ENCODE measurements at places on chromosomes 12 and 14.

GRCh38 chr12:94033101-94033500, 115.3 kb upstream of the PLXNC1 start:
- DNase-seq, result no peak

DNA sequence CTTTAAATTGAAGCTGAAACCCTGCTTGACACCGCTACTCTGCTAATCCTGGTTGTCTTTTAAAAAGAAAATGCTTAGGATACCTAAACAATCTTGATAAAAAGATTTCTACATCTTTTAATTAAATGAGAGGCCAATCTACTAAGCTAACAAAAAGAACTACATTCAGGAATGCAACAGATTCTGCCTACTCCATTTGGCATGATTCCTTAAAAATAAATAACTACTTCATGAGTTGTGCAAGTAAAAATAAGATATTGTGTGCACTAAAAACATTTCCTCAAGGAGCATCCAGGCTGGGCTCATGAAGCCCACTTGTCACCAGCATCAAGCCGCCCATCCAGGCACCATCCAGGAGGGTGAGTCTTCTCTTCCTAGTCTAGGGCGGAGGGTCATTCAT, 197.5 kb downstream of the PAX9 start:
- no peak for DNase-seq

GRCh38 chr12:5391653-5392052, 40.3 kb upstream of the NTF3 start:
- no peak for DNase-seq

GRCh38 chr12:13749389-13749788, 232.0 kb downstream of the GRIN2B start:
- DNase-seq, result no peak

DNA sequence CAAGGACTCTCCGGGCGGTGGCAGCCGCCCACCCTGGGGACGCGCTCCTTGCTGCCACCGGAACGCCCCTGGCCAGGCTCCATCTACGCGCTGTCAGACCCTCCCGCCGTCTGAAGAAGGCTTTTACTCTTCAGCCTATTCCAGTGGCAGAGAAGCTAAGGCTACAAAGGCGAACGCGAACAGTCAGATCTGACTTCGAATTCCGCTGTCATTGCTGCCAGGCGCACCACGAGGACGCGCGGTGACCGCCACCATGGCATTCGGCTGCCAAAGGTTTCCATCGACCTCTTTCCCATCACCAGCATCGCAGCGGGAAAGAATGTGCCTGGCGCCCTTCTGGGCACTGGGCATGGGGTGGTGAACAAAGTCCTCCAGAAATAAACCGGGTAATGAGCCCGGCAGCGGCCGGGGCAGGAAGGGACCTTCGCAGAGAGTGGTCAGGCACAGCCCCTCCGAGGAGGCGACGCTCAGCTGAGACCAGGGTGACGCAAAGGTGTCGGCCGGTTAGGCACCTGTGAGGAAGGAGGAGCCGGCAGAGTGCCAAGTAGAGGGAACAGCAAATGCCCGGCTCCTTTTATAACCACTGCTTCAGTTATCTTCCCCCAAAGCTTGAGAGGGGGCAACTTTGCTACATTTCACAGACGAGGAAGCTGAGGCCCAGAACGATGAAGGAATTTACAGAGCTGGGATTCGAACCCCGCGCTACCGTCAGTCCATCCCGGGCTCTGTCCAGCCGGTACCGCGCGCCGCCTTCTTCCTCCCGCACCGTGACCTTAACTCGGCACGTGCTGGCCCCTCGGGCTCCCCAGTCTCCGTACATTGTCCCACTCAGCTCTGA, 1.9 kb upstream of the RFX4 start:
- DNase-seq, result no peak

DNA sequence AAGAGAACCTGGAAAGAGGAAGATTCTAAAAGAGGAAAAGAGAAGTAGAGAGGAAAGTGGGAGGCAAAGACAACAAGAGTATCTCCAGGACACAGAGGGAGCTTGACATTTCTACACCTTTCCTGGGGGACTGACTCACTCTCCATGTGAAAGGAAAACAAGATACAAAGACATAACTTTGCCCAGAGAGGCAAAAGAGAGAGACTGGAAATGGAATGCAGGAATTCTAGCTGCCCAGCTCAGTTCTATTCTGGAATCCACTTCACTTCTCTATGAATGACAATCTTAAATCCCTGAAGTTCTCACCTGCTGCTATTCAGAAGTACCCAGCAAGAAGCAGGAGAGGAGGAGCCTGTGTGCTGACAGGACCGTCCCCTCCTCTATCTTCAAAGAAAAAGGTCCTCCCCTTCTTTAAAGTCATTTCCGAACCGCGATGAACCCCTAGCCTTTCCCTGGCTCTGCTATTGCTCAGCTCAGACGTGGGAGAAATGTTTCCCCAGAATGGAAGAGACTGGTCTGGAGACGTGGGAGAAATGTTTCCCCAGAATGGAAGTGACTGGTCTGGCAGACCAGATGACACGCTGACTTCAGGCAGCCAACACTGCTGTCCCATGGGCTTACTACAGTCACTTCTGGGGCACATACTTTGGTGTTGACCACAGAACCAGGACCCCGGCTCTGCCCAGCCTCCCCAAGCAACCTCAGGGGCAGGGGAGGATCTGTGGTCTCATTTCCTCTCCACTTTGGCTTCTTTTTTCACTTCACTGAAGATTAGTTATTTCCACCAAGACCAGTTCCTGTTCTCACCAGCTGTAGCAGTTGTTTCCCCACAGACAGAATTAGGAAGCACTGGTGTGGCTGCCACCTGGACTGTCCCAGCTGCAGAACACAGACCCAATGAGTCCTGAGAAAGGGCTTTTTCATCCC, 8.3 kb downstream of the FMNL3 start:
- DNase-seq, result peak; percentile 24

DNA sequence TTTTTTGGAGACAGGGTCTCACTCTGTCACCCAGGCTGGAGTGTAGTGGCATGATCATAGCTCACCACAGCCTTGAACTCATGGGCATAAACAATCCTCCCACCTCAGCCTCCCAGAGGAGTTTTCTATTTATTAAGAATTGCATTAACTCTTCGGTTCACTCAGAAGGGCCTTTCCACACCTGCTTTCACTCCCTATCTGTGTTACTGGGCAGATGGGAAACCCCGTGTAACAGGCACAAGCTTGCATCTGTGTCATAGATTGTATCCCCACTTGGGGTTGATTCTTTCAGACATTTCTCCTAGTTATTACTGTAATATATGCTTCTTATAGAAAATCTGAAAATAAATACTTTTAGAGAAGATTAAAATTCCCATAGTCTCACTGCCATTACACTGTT, 38.7 kb downstream of the STX2 start:
- DNase-seq, result no peak

GRCh38 chr12:6605421-6606330, 1.5 kb downstream of the CHD4 start:
- DNase-seq, result peak; percentile 55

DNA sequence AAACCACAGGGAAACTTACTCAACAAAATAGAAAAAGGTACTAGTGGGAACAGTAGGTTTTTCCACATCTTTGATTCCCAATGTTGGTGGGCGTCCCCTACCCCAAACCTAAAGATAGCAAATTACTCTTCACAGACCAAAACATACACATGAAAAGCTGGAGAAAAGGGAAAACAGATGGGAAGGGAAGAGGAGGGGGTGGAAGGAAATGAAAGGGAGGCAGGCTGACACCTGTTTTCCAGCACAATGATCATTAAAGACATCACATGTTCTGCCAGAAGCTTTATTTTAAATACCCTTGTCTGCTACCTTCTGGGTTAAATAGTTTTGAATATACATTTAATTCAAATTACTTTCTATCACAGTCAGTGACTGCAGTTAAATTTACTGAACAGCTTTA, 1617.9 kb upstream of the SEL1L start:
- no peak for DNase-seq

DNA sequence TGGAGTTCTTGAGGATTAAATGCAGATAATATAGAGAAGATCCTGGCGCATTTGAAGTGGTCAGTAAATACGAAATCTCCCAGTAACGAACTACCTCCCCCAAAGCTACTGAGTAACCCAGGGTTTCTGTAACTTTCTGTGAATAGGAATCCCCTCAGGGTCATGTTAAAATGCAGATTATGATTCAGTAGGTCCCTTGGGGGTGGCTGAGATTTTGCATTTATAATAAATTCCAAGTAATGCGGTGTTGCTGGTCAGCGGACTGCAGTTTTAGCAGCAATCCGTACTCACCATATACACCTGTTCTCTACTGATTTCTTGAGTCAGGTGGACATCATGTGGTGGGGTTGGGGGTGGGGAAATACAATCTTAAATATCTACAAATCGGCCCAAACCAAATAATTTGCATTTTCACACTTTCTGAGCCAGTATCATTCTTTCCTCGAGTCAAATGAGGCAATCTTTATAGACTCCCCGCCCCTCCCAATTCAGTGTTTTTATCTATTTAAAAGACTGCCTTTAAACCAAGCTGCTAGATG, 868 bp downstream of the SPATA7 start:
- DNase-seq, result no peak

- no peak for DNase-seq
Observed at GRCh38 chr14:51395361-51395849, 155.4 kb downstream of the TMX1 start.

DNA sequence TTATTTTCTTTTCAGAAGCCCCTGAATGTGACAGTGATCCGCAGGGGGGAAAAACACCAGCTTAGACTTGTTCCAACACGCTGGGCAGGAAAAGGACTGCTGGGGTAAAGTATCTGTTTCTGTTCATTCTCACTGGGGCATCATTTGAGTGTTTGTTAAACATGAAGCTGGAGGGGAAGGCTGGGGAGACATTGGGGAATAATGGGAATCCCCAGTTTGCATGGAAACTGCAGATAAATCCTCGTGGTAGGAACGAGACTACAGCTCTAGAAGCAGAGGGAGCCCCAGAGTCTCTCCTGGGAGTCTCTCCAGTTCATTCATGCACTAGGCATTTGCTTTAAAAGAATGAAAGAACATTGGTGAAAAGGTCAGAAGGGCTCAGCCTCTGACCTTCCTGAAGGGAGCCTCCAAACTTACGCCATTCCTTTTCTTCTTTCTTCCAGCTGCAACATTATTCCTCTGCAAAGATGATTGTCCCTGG, 2.5 kb upstream of the CFAP251 start:
- no peak for DNase-seq

DNA sequence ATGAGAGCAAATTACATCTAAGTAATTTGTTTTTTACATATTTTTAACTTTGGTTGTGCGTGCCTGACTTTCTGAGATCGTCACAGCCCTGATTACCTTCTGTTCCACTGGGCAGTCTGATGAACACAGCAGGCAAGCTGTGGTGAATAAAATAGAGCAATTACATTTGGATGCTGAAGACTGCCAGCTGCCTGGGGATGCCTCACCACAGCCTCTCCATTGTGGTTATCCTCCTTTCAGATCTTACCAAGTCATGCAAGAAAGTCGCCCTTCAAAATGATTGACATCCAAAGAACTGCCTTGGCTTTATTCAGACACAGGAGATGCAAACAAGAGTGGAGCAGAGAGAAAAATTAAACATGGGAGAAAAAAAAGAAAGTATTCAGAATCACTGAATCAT, 456.6 kb upstream of the TMPO start:
- no peak for DNase-seq

GRCh38 chr14:104204660-104205149, 66.3 kb downstream of the KIF26A start:
- no peak for DNase-seq

GRCh38 chr14:72553656-72554055, 340.2 kb downstream of the DPF3 start:
- DNase-seq, result no peak

All from activated naive CD4-positive, alpha-beta T cell treated with anti-CD3 and anti-CD28 coated beads, Interleukin-2, amount 50 U/mL, for 16 hours (primary cell).